Stimulated activated CD8-positive, alpha-beta memory T cell treated with anti-CD3 and anti-CD28 coated beads, Interleukin-12 subunit alpha, Interleukin-12 subunit beta, amount 100 ng/mL, for 1 hour (primary cell): ENCODE measurements at places on chromosomes 16 and 17.
A peak's percentile ranks its signal among the peaks of the same experiment; 100 is the strongest.

GRCh38 chr17:74690409-74690825, 22.3 kb downstream of the CD300LF start:
- no peak for DNase-seq

DNA sequence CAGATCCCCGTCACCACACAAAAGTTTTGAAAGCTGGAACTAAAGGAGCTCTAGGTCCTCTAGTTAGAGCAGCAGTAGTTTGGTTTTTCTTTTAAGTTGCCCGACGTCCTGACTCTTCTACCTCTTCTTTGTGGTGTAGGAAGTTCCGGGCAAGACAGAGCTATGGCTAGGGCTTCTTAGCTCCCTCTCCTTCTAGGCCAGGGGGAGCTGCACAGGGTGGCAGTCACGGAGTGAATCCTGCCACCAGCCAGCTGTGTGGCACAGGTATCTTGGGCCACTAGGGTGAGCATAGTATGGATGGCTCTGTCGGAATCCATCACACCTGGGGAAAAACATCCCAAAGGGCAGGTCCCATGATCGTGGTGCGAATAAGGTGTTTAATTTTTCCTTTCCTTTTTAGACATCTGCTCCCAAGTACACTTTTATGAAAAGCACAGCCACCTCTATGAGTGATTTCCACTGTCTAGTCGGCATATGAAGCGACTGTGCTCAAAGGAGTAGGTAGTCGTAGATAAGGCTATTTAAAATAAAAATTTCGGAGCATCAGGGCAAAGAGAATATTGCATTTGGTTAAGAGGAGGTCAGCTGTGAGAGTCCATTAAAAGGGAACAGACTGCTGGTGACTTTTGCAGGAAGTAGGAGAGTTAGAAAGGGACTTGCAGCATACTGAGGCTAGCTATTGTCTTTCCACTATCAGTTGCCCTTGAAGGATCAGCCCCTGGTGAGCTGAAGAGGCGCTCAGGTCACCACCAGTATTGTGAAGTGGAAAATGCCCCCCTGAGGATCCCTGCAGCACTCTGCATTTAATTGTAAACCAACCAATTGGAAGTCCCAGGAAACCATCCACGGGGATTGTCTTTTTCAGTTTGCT, 2.1 kb downstream of the PRKCA start:
- DNase-seq, result no peak

GRCh38 chr17:57264776-57265175, 8.5 kb downstream of the MSI2 start:
- no peak for DNase-seq

GRCh38 chr17:79223953-79224352, 149.3 kb downstream of the ENGASE start:
- no peak for DNase-seq

- DNase-seq, result no peak
Measured at GRCh38 chr17:900336-900934, 79.1 kb downstream of the NXN start.

DNA sequence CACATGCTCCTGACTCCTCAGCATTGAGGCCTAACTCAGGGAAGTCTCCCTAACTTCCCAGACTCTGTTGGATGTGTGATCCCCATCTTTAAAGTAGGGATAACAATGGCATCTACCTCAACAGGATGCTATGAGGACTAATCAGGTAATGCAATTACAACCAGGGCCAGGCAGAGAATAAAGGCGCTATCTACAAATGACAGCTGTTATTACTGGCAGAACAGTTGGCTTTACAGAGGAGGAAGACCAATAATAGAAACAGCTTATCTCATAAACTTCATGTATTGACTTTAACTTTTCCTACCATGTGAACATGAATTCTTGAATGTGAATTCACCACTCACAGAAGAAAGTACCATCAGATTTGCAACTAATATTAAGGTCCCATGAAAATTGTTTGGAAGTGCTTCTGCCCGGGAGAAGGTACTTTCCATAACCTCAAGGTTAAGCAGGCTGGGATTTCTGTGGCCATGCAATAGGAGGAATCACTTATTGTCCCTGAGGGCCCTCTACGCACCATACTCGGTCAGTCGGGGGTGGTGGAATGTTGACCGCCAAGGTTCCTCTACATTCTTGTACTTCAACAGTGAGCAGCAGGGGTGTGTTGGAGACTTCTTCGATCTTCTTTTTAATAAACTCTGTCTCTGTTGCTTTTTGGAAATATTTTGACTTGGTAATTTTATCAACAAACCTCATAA, 22.6 kb upstream of the ERN1 start:
- no peak for DNase-seq

- no peak for DNase-seq
Measured at GRCh38 chr17:81019563-81020442, 15.1 kb upstream of the BAIAP2 start.

GRCh38 chr17:66573078-66573477, 261.8 kb upstream of the CACNG5 start:
- no peak for DNase-seq

DNA sequence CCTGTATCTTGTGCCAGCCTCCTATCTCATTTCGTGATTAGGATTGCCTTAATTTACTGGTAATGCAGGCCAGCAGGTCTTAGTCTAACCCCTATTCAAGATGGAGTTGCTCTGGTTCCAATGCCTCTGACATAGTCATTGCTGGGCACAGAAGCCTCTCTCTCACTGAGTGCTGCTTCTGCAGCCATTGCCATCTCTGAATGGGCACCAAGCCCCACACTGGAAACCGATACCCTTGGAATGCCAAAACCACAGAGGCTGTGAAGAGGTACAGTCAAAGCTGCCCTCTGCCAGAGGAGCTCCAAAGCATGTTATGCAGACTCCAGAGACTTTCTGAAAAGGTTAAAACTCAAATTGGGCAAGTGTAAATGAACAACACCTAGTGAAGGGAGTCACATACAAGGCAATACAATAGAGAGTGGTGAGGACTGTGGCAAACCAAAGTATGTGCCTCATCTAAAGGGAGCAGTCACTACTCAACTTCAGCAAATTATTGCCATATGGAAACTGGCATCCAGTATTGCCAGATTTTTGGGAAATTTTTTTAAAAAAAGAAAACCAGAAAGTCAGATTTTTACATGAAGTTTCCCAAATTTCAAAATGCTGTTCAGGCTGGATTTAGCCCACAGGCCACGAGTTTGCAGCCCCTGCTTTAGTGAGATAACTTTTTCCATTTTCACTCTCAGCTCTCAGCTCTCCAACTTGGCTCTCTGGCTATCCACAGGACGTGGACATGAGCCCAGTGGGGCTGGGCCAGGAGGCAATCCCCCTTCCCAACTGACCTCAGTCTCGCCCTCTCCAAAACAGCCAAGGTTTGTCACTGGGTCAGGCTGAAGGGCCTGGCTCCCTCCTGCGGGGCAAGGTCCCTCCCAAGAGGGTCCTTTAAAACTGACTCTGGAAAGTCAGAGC, 2.1 kb upstream of the MMP2 start:
- DNase-seq, result no peak

- no peak for DNase-seq
Measured at GRCh38 chr17:35768797-35769196, 8.1 kb downstream of the C17orf50 start.

DNA sequence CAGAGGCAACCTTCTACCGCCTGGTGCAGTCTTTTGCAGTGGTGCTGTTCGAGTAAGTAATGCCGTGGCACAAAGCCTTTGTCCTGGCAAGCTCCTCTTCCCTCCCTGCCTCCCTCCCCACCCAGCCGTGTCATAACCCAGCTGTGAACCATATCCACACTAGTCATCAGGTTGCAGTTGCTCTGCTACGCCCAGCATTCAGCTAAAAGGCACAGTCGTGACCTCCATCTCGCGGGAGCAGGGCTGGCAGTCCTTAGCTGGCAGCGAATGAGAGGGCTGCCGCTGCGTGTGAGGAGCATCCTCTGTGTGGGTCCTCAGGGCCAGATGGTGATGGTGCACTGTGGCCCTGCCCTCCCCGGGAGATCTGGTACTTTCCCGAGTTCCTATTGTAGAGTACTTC, 39.3 kb downstream of the CIBAR2 start:
- no peak for DNase-seq

DNA sequence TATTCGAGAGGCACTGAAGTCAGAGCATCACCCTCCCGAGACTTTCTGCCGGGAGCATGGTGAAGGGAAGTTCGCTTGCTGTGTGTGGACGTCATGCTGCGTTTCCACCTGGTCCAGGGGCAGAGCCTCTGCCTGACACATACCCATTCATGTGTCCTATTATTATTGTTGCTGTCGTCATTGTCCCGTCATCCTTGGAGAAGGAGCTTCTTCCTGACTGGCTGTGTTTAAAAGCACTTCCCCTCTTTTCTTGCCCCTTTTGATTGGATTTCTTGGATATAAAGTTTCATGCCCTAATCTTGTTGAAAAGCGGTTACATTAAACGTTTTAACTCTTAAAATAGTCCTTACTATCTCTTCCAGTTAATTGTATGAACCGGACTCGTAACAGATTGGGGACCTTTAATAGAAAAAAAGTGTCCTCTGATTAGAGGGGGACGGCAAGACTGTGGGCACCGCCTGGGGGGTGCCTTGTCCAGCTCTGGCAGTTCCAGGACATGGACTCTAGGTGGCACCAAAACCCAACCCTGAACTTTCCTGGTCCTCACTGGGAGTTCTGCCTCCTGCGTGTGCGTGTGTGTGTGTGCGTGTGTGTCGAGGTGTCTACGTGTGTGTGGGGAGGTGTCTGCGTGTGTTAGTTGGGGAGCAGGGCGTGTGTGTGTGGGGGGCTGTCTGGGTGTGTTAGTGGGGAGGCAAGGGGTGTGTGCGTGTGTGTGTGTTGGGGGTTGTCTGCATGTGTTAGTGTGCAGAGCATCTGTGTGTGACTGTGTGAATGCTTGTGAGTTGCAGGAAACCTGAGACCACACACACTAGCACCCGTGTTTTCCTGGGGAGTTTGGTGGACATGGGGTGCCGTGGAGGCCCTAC, 133.3 kb upstream of the CIBAR2 start:
- peak; percentile 15 for DNase-seq

DNA sequence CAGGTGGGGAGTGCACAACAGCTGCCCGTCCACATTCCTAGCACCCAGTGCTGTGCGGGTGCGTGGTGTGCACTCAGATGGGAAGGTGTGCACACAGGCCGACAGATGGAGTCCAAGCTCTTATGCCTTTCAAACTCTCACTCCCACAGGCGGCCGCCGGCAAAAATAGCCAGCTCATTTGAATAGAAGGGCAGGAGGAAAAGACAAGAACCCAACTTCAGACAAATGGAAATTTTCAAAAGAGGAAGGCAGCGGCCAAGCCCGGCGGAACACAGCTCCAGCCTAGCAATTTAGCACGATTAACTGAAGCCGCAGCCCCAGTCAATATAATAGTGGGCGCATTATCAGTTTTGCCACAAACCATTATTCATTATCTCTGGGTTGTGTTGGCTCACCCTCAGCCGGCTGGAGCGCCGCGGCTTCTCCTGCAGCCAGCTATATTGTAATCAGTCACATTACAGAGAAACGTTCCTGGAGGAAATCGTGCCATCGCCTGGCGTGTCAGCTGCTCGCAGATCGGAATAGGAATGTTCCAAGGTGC, 103.9 kb upstream of the SEC14L1 start:
- no peak for DNase-seq

DNA sequence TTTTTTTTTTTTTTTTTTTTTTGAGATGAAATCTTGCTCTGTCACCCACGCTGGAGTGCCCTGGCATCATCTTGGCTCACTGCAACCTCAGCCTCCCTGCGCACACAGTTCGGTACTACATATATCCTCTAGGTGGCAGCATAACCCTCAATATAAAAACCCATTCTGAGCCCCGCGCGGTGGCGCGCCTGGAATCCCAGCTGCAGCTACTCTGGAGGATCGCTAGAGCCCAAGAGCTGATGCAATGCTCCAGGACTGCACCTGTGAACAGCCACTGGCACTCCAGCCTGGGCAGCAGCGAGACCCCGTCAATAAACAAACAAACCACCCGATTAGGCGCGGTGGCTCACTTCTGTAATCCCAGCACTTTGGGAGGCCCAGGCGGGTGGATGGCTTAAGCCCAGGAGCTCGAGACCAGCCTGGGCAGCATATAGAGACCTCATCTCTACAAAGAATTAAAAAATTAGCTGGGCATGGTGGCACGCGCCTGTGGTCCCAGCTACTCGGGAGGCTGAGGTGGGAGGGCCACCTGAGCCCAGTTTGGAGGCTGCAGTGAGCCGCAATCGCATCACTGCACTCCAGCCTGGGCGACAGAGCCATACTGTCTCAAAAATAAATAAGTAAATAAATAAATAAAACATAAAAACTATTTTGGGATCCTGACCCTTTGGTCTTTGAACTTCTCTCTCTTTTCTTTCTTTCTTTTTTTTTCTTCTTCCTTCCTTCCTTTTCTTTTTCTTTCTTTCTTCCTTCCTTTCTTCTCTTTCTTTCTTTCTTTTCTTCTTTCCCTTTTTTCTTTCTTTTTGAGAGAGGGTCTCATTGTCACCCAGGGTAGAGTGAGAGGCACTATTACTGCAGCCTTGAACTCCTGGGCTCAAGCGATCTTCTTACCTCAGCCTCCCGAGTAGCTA, 15.4 kb upstream of the AKAP10 start:
- DNase-seq, result peak; percentile 60

DNA sequence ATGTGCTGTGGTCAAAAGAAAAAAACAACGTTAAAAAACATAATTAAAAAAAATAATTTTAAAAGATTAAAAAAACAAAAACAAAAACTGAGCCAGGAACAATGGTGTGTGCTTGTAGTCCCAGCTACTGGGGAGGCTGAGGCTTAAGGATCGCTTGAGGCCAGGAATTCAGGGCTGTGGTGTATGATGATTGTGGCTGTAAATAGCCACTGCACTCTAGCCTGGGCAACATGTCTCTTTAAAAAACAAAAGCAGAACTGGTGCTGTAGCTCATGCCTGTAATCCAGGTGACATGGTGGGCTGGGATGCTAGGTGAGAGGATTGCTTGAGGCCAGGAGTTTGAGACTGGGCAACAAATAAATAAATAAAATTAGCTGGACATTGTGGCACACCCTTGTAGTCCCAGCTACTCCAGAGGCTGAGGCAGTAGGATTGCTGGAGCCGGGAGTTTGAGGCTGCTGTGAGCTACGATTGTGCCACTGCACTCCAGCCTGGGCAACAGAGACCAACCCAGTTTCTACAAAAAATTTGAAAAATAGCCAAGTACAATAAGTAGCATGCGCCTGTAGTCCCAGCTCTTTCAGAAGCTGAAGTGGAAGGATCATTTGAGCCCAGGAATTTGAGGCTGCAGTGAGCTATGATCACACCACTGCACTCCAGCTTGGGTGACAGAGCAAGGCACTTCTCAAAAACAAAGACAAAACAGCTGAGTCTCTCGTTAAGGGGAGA, 43.6 kb downstream of the NFATC3 start:
- no peak for DNase-seq

- no peak for DNase-seq
Measured at GRCh38 chr17:6070913-6071511, 833 bp downstream of the WSCD1 start.

DNA sequence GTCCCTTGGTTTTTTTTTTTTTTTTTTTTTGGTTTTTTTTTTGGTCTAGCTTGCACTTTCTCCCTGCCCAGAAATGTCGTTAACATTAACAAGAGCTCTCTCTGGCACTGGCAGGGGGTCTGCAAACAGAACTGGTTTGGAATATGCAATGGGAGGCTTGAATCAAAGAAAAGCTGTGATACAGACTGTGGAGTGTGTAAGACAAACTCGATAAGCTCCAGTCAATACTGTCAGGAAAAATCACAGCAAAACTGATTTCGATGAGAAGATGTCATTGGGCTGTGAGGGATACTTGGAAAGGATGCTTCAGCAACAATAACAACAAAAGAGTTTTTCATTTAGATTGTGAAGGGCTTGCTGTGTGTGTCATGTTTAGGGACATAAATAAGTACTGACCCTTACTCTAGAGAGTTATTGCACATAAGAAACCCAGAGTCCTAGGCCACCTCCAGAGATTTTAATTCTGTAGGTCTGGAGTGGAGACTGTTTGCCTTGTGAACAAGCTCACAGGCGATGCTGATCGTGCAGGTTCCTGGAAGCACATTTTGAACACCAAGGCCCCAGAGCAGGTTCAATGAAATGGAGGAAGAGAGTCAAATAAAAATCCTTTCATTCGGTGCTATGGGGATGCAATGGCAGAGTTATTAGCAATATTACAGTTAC, 470.7 kb upstream of the RBFOX1 start:
- no peak for DNase-seq
